Activated CD4-positive, alpha-beta T cell treated with anti-CD3 and anti-CD28 coated beads, Interleukin-2, amount 50 U/mL, for 1 hour (primary cell): ENCODE measurements at places on chromosomes 6 and 20.

DNA sequence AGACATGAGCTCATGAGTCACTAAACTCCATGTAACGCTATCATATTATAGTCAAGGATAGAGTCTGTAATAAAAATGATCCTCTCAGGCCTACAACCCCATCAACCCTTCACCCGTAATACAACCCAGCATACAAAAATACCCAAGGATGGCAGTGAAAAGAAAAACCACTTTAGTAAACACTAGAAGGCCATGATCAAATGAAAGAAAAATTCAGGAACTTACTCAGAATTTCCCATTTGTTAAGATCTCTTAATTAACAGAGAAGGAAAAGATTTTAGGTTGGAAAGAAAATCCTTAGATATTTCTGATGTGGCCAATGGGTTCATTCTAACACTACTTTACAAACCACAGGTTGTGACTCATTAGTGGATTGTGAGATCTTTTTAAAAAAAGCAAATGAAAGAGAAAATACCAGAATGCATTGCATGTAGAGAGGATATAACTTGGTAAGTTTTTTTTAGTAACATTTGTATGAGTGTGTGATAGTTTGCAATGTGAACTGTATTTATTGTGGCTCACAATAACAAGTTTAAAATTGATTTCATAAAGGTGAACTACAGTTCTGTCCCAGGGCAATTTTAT is 8.0 kb upstream of the UBE2J1 start:
- no peak for DNase-seq

DNA sequence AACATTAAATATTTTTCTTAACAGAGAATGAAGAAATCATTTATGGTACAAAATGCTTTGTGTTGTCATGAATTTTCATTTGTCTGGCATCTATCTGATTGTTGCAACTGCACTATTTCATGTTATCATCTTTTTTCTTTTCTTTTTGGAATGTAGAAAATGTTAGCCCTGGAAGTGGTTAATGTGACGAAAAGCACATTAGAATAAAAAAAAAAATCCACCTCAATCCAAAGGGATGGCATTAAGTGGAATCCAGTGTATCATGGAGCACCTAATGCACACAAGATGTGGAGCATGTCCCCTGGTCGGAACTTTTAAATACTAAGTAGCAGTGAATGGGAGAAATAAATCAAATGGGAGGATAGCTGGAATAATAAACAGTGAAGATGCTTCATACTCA is 172.9 kb upstream of the MCHR2 start:
- no peak for DNase-seq

- no peak for DNase-seq
Observed at GRCh38 chr6:153081914-153082313, 49.2 kb downstream of the RGS17 start.

- DNase-seq, result no peak
Observed at GRCh38 chr6:1787894-1788293, 178.2 kb downstream of the FOXC1 start.

DNA sequence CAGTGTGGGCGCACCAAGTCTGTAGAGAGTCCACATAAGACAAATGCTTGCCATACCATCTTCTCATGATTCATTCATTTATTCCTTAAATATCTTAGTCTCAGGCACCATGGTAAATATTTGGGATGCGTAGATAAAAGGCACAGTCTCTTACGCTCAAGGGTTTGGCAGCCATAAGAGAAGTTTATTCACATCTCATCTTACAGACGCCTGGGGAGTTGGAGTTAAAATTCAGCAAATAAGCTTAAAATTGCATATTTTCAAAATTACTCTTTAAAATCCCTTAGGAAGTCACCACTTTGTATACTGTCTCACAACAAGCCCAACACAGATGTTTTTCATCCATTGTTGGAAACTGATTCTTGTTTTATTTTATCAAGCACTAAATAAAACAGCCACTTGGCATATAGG is 363.3 kb downstream of the KIF16B start:
- no peak for DNase-seq

DNA sequence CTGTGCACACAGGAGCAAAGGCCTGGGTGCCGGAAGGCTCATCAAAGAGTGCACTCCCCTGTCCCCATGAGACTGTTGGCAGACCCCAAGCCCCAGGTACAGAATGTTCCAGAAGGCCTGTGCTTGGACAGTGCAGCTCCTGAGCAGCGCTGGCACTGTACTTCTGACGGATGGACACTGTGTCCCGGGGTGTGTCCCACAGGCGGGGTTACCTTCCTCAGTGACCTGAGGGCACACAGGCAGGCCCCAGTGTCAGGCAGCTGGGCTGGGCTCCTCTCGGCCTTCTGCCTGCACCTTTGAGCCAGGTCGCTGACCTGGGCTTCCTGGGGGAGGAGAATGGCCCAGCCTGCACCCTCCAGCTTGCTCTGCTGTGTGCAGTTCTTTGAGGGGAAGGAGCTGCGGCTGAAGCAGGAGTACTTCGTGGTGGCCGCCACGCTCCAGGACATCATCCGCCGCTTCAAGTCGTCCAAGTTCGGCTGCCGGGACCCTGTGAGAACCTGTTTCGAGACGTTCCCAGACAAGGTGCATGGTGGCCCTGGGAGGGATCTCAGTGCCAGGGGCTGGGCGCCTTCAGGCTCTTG is 30.1 kb downstream of the PYGB start:
- DNase-seq, result no peak

DNA sequence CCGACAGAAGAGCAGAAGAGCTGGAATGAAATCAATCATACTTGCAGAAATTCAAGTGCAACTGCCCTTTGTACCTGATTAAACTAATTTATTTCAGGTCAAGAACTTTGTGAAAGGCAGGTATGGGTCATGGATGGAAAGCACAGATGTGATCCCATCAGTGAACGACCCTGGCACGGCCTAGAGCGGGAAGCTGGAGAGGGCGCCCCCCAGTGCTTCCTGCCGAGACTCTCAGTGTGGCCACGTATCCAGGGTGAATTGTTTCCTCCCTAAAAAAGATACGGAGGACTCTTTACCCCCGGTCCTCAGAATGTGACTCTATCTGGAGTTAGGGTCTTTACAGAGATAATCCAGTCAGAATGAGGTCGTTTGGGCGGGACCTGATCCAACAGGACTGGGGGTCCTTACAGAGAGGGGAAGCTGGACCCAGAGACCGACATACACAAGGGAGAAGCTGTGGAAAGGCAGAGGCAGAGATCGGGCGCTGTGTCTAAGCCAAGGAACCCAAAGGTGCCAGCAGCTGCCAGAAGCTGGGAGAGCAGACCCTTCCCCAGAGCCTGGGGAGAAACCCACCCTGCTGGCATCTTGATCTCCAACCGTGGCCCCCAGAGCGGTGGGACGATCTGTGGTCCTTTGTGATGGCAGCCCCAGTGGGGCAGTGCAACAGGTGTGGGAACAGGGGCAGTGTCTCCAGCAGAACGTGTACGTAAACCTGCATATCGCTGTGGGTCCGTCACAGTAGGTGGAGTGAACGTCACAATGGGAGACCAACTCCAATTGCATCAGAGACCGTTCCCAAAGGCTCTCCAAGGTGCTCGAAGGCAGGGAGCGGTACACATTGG is 91.9 kb downstream of the TAF4 start:
- no peak for DNase-seq

- DNase-seq, result no peak
Observed at GRCh38 chr6:107756660-107757355, 67.3 kb downstream of the SCML4 start.

DNA sequence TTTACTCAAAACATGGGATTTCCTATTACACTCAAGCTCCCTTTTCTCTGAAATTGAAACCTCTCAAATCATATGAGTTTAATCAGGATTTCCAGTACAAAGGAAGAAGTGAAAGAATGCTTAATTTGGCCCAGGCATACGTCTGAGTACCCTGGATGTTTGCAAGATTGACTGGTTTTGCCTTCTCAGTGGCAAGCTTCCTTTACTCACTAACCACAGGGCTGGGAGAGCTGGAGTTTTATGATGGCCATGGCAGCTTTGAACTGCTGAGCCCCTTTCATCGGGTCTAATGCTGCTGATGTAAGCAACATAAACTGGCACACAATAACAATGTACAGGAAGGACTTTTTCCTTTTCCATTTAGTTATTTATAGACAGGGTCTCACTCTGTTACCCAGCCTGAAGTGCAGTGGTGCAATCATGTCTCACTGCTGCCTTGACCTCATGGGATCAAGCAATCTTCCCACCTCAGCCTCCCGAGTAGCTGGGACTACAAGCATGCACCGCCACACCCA is 194.8 kb downstream of the SLC35F1 start:
- DNase-seq, result no peak

DNA sequence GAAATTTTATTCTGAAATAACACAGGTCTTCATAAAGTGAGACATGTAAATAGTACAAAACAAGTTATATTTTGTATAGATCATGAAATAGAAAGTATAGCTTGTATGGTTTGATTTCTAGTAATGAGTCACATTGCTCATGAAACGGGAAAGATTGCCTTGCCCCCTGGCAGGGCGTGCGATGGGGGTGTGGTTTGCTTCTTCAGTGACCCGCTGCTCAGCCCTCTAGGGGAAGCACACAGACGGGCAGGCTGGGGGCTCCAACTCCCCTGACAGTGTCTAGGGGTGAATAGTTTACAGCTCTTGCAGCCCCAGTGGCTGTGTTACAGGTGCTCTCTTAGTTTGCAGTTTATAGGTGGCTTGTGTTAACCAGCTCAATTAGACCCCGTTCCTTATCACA is 170.5 kb upstream of the RGS17 start:
- DNase-seq, result no peak

DNA sequence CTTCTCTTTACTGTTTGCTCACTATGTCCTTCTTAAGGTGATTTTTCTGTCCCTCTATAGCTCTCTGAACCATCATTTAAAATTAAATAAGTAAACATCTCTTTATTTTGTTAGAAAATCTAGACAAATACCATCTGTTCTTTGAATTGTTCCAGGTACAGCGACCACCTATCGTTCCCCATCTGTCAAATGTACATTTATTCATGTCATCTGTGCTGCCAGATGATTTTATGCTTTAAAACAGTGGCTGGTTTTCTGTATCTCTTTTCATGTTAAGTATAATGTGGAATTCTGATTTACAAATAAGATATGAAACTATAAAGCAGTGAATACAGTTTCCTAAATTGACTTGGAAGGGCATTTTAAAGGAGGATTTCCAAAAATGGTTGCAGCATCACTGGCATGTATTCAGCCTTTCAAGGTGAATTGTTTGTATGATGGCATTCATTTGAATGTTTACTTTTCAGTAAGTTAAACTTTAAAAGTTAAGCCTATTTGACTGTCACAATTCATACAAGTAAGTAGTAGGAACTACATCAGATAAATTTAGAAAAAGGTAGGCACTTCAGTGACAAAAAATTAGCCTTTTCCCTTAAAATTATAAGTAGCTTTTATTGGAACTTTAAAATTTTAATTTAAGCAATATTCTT is 92.6 kb upstream of the CLVS2 start:
- DNase-seq, result no peak

GRCh38 chr6:169935348-169935718 is 183.9 kb downstream of the ERMARD start:
- DNase-seq, result no peak

DNA sequence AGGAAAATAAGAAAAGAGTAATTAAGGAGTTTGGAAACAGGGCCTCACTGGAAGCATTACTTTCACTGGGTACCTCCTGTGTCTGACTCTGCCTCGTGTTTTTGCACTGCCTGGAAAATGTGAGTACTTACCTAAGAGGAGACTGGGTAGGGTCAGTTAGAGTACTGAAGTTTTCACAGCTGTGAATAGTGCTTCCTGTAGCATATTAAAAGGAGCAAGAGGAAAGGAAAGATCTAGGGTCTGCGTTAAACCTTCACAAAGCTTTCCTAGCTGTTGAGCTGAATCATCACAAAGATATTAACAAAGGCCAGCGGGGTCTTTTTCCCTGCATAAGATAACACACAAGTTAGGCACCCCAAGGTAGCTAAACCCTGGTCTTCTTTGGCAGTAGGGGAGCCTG is 82.3 kb downstream of the MLIP start:
- no peak for DNase-seq

GRCh38 chr20:40815156-40816038 is 126.4 kb upstream of the MAFB start:
- DNase-seq, result no peak

DNA sequence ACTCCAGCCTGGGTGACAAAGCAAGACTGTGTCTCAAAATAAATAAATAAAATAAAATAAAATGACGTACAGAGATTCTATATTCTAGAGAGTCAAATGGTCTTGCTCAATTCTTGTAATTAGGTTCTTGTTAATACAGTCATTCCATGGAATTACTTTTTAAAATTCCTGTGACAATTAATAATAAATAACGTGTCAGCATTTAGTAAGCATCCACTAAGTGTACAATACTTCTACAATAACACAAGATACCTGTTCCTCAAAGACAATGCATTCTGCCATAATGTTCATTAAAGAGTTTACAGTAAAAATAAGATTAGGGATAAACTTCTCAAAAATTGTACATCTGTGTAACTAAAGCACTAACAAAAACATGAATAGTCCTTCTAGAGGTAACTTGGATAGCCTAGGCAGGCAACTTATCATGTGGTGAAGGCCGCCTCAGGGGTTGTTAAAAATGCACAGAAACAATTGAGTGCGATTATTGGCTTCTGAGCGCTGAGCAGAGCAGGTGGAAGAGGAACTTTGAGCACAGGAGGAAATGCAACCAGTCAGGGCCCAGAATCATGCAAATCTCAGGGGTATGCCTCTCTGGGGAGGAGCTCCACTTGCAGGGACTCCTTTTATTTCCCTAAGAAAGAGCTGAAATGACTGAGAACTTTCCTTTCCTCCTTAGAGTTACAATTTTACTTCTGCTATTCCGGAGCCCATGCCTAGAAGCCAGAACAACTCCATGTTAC is 37.1 kb downstream of the QRSL1 start:
- no peak for DNase-seq

GRCh38 chr20:50107086-50107660 is 5.8 kb downstream of the UBE2V1 start:
- DNase-seq, result no peak

DNA sequence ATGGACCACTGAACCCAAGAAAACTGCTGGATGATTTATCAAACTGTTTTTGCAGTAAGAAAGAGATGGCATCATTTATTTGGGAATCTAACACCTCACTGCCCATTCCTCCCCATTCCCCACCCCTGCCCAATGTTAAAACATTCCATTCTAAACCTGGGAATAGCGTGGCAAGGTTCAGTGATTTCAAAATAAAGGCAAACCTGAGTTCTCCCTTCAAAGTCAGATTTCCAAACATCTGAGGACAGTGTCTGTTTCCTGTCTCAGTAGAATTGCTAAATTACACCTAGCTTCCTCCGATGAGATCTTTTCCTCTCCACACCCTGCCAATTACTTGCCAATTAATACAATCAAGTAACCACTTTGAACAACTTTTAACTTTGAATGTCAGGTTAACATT is 127.4 kb upstream of the ARMC2 start:
- no peak for DNase-seq

- DNase-seq, result no peak
Observed at GRCh38 chr20:17590245-17590644, 20.4 kb downstream of the DSTN start.

DNA sequence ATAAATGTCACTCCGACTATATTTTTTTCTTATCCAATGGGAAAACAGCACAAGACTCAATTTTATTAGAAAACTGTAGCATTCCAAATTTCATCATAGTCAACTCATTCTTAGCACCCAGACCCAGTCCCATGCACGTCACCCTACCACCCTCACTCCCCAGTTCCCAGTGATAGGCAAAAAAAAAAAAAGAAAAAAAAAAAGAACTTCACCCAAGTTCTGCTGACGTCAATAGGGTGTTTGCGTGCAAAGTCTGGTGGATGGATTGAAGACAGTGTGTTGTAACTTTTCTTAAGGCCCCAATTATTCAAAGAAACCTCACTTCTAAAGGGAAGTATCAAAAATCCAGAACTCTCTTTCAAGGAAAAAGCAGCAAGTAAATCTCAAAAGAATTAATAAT is 213.9 kb upstream of the PRDM1 start:
- no peak for DNase-seq

GRCh38 chr20:25064561-25065071 is 6.7 kb upstream of the ACSS1 start:
- DNase-seq, result no peak
